Putamen (tissue), 1 donor: ENCODE measurements at places on chromosomes 11 and 22.
A peak's percentile ranks its signal among the peaks of the same experiment; 100 is the strongest.

DNA sequence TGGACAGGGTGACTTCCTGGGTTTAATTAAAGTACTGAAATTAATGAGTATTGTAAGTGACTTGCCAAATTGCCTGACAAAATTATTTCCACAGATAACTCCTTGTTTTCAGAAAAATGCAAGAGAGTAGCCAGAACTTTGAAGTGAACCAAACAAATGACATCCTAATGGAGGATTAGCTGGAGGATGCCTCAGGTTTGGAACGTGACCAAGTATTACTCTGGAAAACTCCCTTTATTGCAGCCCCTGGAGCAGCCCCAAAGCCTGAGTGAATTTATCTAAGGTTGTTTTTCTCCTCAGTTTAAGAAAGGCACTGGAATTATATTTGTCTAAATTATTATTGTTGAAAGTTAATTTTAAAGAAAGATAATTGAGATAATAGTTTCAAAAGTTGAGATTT lies 343.6 kb upstream of the MTNR1B start:
- DNase-seq, result no peak

DNA sequence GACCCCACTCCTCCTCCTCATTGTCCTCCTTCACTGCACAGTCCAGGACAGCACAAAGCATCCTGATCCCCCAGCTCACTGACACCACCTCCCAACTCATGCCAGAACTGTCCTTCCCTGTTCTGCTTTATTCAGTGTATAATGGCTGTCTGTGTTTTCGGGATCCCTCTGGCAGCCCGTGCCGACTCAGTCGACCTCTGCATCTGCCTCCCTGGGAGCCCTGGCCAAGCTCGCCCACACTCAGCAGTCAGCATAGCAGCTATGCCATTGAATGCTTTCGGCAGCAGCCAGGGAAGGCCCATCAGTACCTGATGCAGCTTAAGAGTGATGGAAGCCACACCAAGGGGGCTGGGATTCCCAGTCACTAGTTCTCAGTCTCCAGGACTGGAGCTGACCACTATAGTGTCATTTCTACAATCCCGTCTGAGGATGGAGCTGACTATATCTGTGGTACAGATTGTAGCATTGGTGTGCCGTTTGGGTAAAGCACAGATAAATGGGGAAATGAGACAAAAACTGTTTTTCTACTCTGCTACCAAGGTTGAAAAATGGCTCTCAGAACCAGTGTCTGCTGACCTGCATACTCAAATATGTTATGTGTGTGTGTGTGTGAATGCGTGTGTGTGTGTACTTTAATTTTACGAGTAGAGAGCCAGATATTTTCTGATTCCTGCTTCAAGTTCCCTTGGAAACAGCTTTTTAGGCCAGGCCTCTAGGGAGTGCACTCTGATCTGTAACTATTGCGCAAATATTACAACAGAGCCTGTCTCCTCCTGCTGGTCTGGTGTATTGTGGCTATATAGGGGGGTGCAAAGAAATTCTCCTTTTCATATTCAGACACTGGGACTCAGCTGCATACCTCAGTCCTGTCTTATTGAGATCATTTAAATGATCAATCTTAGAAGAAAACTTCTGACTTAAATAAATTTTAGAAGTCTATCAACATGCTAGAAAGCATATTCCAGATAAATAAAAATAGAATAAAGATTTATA lies 78.8 kb upstream of the TOP3B start:
- no peak for DNase-seq

GRCh38 chr11:3914805-3915204 lies 59.3 kb downstream of the STIM1 start:
- DNase-seq, result no peak

- peak; percentile 93 for DNase-seq
Measured at GRCh38 chr11:14519917-14520746, at the start of gene PSMA1. Gene PSMA1, minus strand, starts transcription at chr11:14520386. Its CDS starts 87 bp downstream, at chr11:14520299.

DNA sequence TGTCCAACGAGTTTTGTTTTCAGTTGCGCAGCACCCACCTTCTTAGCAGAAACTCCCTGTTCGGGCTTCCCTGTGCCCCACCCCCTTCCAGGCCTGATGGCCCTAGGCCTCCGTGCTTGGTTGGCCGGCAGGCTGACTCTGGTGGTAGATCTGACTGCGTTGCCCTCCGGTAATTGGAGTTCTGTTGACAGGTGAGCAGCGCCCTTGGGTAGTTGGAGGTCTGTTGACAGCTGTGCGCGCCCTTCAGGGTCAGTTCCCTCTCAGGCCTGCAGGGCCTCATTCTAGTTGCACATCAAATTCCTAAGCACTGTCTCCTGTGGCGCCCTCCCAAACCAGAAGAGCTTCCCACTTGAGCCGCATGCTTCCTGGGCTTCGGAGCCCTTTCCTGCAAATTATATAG lies 776 bp downstream of the DGCR6 start:
- DNase-seq, result no peak

- DNase-seq, result peak; percentile 49
Measured at GRCh38 chr11:36292311-36292722, 3.1 kb upstream of the COMMD9 start.

DNA sequence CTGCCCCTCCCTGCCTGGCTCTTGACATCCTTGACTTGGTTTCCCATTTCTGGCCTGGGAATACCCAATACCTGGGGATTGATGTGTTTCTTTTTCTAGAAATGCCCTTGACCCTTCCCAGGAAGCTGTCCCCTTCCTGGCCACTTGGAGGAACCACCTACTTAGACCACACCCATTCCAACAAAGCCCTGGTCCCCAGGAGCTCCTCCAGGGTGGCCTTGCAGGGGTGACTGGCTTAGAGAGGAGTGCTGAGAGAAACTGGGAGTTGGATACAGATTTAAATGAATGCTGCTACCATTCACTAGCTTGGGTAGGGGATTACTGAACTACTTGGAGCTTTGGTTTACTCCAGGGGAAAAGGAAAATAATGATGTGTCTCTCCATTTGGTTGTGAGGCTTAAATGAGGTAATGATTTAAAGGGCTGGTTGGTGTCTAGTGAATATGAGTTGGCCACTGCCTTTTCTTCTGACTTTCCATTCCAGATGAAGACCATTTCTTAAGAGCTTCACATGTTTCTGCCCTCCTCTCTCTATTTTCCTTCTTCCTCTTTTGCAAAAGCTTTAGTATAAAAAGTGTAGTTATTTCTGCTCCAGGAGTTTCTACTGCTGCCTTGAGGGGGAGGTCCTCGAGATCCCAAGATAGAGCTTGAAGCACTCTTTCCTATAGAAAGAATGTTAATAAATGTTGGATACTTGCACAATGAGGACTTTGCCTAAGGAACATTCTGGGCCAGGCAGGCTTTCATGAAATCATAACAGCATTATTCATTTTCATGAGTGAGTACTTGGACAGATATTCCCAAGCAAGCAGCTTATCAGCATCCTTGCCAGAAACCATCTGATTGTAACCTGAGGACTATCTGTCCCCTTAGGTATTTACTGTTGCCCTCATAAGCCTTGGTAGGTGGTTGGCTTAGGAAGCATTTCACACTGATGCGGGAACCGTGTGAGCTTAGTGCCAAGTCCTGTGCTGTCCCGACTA lies 22.4 kb downstream of the PANX1 start:
- DNase-seq, result no peak
